ENCODE measurements at places on chromosomes 16 and 17.

- DNase-seq, result no peak
These were observed 6.7 kb downstream of the RNF213 start for GRCh38 chr17:80267391-80267790.

- DNase-seq, result peak; percentile 89
These were observed at the start of gene MSL1 for GRCh38 chr17:40121181-40122135. MSL1 (plus strand) TSS chr17:40121971; CDS start chr17:40122613, 642 bp downstream.

DNA sequence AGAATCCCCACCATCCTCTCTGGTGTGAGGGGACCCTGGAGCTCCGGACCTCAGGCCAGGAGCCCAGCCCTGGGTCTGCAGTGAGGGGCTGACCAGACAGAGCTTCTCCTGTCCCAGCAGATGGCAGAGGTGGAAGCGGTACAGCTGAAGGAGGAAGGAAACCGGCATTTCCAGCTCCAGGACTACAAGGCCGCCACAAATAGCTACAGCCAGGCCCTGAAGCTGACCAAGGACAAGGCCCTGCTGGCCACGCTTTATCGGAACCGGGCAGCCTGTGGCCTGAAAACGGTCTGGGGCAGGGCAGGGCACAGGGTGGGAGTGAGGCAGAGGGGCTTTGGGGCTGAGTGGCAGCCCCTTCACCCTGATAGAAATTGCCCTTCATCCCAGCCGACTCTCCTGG lies 527 bp downstream of the UNC45B start:
- DNase-seq, result no peak

DNA sequence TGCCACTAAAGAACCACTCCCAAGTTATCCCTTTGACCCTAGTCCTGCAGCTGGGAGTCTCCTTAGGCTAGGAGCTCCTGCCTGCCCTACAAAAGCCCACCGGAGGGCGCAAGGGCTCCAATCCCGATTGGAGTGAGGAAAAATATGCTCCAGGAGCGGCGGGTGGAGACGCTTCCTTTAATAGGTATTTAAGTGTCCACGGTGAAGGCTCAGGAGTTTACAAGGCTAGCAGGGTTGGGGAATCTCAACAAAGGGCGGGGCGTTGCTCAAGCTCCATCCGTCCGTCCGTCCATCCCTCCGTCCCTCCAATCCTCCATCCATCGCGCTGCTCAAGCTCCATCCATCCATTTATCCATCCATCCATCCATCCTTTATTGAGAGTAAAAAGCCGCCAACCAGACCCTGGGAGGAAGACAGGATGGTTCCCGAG lies 556 bp upstream of the SPNS1 start:
- DNase-seq, result peak; percentile 63

- no peak for DNase-seq
These were observed 79.4 kb downstream of the MRM1 start for GRCh38 chr17:36680701-36681202.

DNA sequence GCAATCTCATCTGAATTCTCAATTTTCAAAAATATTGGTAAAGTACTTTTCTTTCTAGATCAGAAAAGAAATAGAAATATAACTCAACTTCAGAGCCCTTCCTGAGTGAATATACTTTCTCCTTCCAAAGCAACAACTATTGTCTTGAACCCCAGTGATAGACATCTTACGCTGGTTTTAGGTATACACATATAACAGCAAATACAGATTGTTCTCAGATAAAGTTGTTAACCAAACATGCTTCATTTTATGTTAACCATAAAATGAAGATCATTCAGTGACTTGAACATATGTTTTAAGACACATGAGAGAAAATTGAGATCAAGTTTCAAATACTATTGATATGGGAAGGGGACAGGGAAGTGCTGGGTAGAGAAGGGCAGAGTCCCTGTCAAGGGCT lies 53.7 kb upstream of the C17orf78 start:
- no peak for DNase-seq

GRCh38 chr17:35892091-35893035 lies 12.2 kb upstream of the CCL5 start:
- DNase-seq, result no peak

DNA sequence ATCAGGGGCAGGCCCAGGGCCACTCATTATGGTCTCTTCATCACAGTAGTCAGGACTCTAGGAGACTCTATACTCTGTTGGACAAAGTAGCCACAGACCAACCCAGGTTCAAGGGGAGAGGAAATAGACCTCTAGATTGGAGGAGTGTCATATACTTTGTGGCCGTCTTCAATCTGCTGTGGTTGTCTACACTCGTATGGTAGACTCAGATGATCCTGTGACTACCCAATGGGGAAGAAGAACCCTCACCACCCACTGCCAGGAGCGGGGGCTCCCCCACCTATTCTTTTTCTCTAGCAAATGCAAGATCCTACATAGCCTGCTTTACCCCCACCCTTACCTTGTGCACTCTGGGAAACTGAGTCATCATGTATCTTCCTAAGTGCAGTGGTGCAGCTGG lies 80.5 kb downstream of the KSR1 start:
- DNase-seq, result no peak

- no peak for DNase-seq
These were observed 11.3 kb upstream of the RNF157 start for GRCh38 chr17:76251478-76252039.

GRCh38 chr16:89600956-89601355 lies 12.5 kb upstream of the DPEP1 start:
- no peak for DNase-seq

DNA sequence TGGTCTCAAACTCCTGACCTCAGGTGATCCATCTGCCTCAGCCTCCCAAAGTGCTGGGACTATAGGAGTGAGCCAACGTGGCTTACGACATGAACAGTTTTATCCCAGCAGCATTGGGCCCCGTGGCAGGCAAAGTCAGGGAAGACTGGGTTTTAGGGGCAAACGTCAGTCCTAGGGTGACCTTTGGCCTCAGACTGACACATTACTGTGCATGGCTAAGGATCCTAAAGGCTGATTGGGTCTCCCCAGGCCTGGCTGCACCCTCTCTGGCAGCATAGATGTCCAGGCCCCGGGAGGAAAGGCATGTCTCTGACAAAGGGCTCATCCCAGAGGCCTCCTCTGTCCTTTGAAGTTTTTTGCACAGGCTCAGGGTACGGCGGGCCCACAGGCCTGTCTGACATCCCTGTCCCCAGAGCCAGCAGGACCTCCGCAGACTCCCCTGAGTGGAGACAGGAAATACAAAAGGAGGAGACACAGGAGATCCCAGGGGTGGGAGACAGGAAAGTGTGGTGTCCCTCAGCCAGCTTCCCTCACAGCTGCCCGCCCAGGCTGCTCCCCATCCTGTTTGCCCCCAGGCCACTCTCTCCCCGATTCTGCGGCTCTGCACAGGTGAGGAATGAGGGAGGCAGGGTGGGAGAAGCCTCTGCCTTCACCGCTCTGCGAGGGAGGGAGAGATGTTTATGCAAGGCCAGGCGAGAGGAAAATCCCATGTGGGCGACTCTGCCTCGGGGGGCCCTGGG lies 54.5 kb upstream of the MTSS2 start:
- no peak for DNase-seq

- no peak for DNase-seq
These were observed 82.3 kb upstream of the CBX4 start for GRCh38 chr17:79921411-79922115.

DNA sequence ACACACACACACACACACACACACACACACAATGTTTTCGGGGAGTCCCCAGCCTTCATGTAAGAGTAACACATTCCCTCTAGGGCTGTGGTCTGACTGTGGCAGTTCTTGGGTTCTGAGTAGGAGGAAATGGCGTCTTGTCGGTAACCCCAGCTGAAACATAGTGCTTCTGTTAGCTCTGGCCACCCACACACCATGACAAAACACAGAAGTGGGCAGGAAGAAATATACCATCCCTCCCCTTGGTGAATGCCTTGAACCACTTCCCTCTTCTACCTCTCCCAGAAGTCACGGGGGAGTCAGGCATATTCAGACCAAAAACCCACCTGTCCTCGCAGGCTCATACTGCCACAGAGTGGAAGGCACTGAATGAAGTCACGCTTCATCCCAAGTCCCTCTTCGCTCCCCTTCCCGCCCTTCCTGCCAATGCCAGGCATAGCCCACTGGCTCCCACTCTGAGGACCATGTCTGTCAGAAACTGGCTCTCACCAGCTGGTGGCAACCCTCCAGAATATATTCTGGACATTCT lies 11.5 kb downstream of the SLC35B1 start:
- no peak for DNase-seq

DNA sequence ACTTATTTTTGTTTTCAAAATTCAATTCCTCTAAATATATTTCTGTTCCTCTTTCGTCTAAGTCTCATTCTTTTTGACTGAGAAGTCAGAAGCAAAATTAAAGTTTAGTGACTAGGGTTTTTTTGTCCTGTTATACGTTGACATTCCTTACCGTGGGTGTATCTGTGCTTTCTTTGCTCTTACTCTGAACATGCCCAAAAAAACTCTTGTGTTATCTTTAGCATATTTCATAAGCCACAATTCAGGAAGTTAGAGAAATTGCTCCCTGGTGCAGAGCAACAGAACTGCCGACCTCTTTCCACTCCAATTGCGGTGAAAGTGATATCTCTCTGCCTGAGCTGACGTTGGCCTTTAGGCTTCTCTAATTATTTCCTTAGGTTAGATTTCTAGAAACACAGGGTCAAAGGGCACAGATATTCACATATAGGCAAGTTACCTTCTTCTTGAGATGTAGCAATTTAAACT lies 65.7 kb downstream of the CENPV start:
- peak; percentile 74 for DNase-seq

GRCh38 chr16:10619271-10619849 lies 39.0 kb upstream of the EMP2 start:
- no peak for DNase-seq

GRCh38 chr16:12612598-12613101 lies 191.0 kb downstream of the CPPED1 start:
- DNase-seq, result no peak

DNA sequence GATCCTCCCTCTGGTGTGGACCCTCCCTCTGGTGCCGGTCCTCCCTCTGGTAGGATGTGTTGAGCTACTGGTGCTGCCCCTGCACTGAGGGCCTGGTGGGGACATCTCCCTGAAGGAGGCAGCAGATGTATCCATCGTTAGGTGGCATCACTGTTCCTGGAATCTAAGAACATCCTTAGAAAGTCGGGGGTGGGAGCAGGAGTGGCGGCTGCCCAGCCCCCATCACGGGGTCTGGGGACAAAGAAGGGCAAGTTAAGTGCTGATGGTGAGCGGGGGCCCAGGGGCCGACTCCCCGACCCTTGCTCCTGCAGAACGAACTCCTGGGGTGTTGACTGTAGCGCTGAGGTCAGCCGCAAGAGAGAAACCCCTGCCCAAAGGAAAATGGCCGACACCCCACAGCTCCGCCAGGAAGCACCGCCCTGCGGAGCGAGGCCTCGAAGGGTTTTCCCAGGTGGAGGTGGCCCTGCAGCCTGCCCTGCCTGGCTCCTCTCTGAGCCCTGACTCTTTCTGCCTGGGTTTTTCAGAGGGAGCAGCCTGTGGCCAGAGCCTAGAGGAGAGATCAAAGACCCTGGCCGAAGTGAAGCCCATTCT lies 5.5 kb downstream of the CTU2 start:
- no peak for DNase-seq

- DNase-seq, result no peak
These were observed 112.9 kb downstream of the GRIN2A start for GRCh38 chr16:10069374-10069773.

GRCh38 chr17:61635913-61636432 lies 45.0 kb upstream of the NACA2 start:
- peak; percentile 38 for DNase-seq

DNA sequence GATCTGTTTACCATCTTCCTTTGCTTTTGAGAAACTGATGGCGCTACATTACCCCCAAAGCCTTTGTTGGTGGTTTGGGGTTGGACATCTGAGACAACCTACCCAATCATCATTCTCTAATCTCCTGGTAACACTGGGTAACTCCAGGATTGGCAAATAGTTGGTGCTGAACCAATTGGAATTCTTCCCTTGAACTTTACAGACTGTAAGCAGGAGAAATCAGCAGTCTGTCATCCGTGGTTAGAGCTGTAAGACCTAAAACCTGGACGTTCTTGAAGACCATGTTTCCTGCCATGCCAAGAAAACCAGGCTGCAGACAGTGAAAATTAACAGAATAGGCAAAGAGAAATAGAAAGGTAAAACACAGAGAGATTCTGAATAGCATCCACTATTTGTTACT lies 398.8 kb upstream of the SALL1 start:
- no peak for DNase-seq

DNA sequence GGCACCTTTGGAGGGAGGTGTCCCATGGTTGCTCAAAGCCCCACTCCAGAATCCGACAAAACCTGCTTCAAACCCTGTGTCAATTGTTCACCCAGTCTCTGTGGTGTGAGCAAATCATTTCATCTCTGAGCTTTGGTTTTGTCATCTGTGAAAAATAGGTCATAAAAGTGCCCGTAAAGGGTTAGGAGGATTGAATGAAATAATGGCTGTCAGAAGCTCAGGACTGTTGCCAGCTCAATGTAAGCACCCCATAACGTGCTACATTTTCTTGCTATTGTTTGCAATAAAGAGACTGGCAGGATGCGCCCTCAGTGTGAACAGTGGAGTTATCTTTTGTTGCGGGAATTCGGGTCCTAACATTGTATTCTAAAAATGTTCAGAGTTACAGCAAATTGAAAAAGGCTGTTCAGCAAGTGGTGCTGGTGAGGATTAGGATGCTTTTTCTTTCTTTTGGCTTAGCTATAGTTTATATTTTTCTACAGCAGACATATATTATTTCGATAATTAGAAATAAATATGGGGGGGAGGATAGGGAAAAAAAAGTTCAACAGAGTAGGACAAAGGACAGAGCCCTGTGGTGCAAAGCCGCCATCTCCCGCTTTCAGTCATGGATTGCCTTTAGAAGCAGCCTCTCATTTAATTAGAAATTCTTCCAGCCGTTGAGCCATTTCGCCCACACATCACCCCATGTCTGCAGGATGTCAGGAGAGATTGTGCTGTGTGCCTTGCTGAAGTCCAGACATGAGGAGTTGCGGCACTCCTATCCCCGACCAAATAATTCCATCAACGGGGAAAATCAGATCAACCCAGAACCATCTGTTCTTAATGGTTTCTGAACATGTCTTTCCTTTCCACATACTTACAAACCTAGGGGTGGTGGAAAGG lies 20.9 kb upstream of the PYY start:
- no peak for DNase-seq
